ENCODE measurements at places on chromosomes 11 and 22. TPM values are rescaled to one million over a fixed set of nuclear protein-coding genes. Genes with fewer than 3 reads are reported as not detected.

GRCh38 chr22:50119768-50120251 lies 30.0 kb downstream of the MOV10L1 start:
- DNase-seq = no peak

SCT gene
- total RNA-seq = not detected

- peak; percentile 37 for DNase-seq
Measured at GRCh38 chr22:19086896-19087295, 35.3 kb downstream of the DGCR2 start.

GRCh38 chr11:18633256-18634139 lies 644 bp downstream of the SPTY2D1 start:
- no peak for DNase-seq

DNA sequence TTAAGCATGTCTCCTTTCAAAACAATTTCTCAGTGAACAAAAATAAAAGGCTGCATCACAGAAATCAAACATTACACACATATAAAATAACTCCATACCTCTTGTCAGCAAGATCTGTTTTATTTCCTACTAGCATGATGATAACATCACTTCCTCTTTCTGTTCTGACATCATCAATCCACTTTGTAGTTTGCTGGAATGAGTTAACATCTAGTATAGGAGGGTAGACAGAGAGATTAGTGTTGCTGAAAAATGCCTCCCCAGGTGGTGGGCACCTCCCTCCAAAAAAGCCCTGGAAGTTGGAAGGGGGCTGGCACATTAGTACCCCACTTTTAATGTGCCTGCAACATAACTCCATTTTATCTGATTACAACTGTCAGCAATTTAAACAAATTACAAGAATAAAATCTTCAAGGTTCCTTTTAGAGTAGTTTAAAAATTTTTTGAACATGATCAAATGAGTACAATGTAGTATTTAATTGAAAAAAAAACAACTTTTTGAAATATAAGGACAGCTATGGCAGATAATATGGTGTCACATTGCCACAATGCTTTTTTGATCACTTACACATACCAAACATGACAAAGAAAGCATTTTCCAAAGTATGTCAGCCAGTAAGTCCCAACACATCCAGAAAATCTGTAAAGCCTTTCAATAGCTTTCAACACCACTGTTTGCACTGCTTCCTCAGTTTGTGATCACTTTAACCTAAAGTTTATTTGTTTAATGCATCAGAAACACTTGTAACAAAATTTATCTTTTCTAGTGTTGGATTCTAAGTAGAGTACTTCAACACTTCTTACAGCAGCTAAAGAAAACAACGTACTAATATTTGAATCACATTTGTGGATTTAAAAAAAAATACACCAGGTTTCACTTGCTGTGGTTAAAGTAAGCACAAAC lies 44.5 kb downstream of the RAB6A start:
- no peak for DNase-seq

DNA sequence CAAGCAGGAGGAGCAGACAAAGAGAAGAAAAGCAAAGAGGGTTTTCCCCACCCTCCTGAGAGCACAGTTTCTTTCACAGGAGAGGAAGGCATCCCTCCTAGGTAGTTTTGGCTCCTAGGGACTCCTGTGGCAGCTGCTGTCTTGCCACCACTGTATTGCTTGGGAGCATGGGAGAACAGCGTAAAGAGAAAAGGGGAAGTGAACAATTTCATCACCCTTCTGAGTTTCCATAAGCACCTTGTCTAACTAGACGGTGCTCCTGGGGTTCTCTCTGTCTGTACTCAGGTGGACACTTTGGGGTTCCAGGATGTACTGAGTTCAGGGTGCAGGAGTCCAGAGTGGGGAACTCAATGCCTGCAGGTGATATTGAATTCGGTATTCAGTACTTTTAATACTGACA lies 1430.5 kb downstream of the TBC1D22A start:
- DNase-seq = no peak

TRPC6 gene
- not detected for total RNA-seq

DNA sequence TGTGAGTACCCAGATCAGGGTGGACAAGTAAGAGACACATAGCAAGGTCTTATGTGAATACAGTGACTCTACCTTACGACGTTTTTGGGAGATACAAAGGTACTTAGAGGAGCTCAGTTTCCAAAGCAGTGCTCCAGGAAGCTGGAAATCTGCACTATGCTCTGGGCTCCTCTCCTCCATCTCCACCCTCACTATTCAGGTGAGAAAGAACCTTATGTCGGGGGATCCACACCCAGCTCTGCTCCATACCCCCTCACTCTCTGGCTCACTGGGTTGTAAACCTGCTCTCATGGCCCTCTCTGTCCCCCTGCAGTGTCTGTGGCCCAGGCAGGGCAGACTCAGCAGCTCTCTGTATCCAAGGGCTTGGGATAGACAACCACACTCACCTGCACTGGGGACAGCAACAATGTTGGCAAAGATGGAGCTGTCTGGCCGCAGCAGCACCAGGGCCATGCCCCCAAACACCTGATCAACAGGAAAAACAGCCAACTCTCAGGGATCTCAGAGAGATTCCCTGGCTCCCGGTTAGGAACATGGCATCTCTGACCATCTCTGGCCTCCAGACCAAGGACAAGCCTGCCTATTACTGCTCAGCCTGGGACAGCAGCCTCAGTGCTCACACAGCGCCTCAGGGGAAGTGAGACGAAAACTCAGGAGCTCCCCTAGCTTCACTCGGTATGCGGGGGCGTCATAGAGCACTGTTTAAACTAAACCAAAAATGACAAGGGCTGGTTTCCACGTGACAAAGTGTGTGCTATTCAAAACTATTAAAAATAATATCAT lies 60.9 kb upstream of the TOP3B start:
- no peak for DNase-seq

PPP6R2 gene
- 72.7 TPM for total RNA-seq

DNA sequence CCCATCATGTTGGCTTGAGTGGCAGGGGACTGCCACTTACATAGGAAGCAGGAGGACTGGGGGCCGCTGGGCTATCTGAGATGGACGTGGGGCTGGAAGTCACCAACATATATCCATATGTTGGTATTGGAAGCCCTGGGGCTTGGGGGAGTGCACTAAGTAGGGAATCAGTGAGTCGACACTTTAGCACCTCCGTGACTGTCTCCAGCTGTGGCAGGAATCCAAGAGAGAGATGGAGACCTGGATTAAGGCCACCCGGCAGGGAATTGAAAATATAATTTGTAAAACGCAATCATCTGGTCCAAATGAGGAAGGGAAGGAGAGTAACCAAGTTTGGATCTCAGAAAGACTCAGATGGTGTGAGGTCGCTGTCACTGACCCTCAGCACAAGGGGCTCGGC lies 68.4 kb downstream of the ELFN2 start:
- no peak for DNase-seq

GRCh38 chr11:62925308-62925707 lies 4.1 kb upstream of the CHRM1 start:
- DNase-seq = no peak

GRCh38 chr11:72589802-72590761 lies 84.1 kb downstream of the PDE2A start:
- DNase-seq = no peak

DNA sequence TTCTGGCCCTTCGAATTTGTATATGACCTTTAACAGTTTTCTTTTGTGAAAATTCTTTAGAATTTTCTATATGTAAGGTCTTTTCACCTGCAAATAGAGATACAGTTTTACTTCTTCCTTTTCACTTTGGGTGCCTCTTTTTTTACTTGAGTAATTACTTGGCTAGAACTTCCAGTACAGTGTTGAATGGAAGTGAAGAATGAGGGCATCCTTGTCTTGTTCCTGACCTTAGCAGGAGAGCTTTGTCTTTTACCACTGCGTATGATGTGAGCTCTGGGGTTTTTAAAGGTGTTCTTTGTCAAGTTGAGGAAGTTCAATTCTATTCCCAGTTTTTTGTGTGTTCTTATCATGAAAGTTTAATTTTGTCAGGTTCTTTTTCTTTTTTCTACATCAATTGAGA lies 21.6 kb downstream of the ZFP91 start:
- no peak for DNase-seq

GRCh38 chr11:66326261-66327111 lies 9.6 kb upstream of the CD248 start:
- DNase-seq = no peak

- DNase-seq = no peak
Measured at GRCh38 chr11:75428281-75428724, 4.7 kb downstream of the KLHL35 start.

SLC22A6 gene
- not detected for total RNA-seq

GRCh38 chr11:45513821-45514340 lies 151.5 kb downstream of the CHST1 start:
- DNase-seq = no peak

GRCh38 chr11:8086001-8086479 lies 5.0 kb downstream of the TUB start:
- DNase-seq = peak; percentile 36

GRCh38 chr11:100573911-100574513 lies 113.1 kb upstream of the ARHGAP42 start:
- DNase-seq = no peak

GRCh38 chr11:118005224-118006152 lies 19.3 kb downstream of the IL10RA start:
- DNase-seq = no peak

UEVLD gene
- 23.8 TPM for total RNA-seq

GRCh38 chr11:104164028-104164520 lies at the start of gene PDGFD:
PDGFD (minus strand) TSS chr11:104164147.
- DNase-seq = peak; percentile 80

DNA sequence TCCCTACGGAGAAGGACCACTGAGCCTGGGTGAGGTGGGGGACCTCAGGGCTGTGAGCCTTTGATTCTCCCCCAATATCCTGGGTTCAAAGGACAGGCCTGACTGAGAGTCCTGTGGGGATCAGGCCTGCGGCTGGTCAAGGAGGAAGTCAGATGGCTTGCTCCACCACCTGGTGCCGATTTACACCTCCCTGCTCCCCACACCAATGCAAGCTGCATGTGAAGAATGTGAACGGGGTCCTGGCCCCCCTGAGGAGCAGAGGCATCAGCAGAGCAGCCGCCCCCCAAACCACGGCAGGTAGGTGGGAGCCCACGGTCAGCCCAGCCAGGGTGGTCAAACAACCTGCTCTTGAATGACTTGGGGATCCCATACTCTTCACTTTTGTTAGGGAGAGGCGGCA lies 6.7 kb downstream of the ADAMTS8 start:
- no peak for DNase-seq

CFAP300 gene
- total RNA-seq = 5.2 TPM

HORMAD2 gene
- total RNA-seq = not detected

CERK gene
- total RNA-seq = 37.7 TPM

GRCh38 chr11:86555401-86555800 lies 117.0 kb downstream of the ME3 start:
- DNase-seq = no peak

TEX12 gene
- not detected for total RNA-seq

BDNF gene
- 1.3 TPM for total RNA-seq

DNA sequence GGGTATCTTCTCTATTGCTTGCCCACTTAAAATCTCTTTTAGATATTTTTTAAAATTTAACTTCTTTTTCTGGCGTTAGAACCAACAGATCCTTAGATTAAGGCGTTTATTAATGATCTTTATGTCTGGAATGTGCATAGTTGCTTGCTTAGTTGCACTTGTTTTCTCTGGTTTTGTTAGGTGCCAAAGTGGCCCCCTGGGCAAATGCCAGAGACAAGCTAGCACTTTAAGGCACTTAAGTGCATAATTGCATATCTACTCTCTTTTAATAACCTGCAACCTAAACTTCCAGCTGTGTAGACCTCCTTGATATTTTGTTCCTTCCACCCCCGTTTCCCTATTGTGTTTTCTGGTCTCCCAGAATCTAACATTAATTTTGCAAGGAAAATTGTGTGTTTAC lies 3.3 kb downstream of the RBM4 start:
- no peak for DNase-seq

MN1 gene
- total RNA-seq = 3.1 TPM

DNA sequence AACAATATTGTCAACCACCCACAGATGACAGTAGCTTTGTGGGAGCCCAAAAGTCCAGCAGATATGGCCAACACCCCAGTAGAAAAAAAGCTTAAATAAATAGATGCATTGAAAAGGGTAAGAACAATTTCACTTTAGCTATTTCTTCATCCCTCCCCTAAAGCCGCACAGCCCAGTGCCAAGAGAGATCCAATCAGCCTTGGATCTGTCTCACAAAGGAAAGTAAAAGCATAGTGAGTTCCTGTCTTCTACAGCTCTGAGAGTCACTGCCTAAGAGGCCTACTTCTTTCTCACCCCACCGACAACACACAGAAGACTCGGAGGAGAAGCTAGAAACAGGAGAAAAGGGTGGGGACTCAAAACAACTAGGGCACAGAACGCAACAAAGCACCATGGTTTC lies 196.4 kb downstream of the SBF2 start:
- DNase-seq = no peak
